ENCODE measurements at places on chromosomes 13 and 19.
A peak's percentile ranks its signal among the peaks of the same experiment; 100 is the strongest.

- DNase-seq = no peak
Observed at GRCh38 chr13:102138635-102139190, 263.1 kb downstream of the FGF14 start.

- no peak for DNase-seq
Observed at GRCh38 chr13:20972731-20973130, 70.2 kb upstream of the XPO4 start.

- no peak for DNase-seq
Observed at GRCh38 chr13:46885018-46885417, 11.8 kb downstream of the HTR2A start.

DNA sequence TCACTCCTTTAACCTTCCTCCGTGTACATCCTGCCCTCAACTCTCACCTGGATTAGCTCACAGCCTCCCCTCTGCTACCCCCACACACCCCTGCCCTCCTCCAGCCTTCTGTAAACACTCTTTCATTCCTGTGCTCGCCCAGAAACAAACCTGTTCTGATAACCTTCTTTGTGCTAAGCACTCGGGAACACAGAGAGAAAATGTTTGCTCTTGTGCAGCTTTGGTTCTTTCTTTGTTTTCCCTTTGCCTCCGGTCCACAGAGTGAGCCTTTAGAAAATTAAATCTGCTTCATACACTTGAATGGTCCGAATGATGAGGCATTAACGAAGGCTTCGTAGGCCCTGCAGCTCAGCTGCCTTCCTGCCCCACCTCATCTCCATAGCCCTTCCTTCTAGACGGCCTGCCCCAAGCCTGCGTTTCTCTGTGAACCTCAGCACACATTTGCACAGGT lies 6.6 kb upstream of the ZDHHC20 start:
- DNase-seq = peak; percentile 68

DNA sequence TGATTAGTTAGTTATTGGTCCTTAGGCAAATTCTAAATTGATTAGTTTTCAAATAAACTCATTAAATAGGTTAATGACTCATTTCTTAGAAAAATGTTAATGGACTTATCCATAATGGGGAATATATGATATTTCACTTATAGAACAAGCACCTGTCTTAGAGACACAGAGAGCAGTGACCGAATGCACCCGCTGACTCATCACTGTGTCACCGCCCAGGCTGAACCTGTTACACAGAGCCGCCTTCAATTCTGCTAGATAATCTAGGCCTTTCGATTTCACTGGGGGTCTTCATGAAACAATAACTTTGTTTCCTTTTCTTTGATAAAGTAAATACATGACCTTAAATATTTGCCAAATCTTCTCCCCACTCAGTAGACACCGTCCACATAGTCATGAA lies 13.1 kb downstream of the IRS2 start:
- DNase-seq = no peak

DNA sequence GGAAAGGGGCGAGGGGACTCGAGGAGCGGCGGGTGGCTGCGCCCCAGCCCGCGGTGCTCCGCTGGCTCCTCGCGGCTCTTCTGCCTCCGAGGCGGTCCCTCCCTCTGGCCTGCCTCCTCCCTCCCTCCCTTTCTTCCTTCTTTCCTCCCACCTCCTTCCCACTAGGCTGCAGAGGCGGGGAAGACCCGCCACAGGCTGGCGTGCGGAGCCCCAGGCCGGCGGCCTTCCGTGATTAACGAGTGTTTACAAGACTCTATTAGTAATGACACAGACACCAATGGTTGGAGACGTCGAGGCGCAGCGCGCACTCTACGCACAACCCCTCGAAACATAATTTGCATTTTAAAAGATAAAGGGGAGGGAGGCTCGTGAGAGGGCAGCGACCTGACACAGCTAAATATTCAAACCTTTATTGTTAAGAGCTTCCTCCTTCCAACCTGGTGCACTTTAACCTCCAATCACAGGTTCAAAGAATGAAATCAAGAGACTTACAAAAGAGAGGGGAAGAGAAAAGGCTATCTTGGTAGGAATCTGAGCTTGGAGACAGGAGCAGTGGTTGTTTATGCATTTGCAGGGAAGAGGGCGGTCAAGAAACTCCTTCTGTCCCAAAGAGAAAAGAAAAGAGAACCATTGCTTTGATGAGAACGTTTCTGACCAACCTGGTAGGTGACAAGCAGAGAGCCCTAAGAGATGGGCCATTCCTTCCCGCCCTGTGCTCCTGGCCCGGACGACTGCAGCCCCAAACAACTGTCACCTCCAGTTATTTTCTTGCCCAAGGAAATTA lies at the start of gene CDX2:
Gene CDX2, minus strand, starts transcription at position 234 of the 784 bp plus-strand sequence. CDS start 309 bp downstream, outside the sequence.
- peak; percentile 51 for DNase-seq

DNA sequence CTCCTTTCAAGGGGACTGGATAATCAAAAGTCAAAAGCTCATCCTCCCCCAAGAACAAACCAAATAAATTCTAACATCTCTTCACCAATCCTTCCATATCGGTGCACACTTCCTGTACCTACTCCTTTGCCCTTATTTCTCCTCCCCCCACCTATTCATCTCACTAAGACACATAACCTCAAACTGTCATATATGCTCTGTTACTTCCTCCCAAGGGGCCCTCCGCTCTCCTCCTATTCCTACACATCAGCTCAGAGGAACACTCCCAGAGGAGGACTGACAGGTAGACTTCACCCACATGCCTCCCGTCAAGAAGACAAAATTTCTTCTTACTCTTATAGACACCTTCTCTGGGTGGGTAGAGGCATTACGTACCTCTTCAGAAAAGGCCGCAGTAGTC lies 48.1 kb downstream of the ZNF93 start:
- DNase-seq = no peak

GRCh38 chr13:104318121-104318520 lies 1251.9 kb upstream of the SLC10A2 start:
- peak; percentile 18 for DNase-seq

- no peak for DNase-seq
Observed at GRCh38 chr13:72316716-72317115, 410.7 kb downstream of the MZT1 start.

DNA sequence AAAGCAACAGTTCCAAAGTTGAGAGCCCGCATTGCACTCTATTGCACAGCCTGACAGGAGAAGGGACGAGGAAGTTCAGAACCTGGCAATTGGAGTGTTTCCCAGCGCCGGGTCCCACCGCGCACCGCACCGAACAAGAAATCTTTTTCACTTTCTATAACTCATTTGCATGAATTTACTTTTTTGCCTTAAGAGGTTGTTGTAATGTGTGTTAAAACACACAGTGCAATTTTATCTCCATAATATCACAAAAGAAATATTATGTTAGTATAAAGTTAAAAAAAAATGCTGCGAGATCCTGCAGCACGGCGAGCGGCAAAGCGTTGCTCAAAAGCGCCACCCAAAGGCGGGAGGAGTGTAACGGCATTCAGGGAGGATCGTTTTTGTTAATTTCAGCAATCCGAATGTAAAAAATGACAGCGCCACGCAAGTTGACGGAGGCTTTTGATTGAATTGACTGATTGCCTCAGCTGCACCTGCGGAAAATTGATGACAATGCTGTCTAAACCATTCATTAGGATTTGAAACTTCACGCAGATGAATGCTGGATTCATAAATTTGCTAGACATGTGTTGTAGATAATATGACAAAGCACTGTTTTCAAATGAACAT lies 303.6 kb upstream of the ZNF507 start:
- peak; percentile 77 for DNase-seq

DNA sequence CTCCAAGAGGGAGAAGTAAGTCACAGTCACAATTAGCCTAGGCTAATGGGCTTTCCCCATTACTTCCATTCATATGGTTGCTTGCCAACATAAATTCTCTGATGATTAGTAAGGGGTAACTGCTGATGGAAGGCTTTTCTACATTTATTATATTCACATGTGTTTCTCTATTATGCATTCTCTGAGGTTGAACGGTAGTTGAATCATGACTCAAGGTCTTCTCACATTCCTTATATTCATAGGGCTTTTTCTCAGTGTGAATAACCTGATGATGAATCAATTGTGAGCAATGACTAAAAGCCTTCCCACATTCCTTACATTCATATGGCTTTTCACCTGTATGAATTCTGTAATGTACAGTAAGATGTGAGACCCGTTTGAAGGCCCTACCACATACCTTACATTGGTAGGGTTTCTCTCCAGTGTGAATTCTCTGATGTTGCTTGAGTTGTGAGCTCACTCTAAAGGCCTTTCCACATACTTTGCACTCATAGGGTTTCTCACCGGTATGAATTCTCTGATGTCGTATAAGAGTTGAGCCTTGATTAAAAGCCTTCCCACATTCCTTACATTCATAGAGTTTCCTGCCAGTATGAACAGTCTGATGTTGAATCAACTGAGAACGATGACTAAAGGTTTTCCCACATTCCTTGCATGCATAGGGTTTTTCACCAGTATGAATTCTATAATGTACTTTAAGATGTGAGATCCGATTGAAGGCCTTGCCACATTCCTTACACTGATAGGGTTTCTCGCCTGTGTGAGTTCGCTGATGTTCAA lies 9.3 kb downstream of the ZNF582 start:
- DNase-seq = no peak

DNA sequence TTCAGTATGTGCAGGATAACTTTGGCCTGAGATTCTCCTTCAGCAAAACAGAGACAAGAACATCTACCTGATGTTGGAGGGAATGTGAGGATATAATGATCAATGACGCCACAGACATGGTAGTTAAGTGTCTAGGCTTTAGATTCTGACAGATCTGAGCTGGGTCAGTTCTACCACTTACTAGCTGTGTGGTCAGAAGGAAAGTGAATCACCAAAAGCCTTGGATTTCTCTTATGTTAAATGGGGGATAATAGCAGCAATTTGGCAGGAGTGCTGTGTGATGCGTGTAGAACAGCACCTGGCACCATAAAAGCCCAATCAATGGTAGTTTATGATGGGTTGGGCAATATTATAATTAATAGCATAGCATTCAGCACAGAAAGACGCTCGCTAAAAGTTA lies 41.7 kb downstream of the RXFP2 start:
- no peak for DNase-seq

DNA sequence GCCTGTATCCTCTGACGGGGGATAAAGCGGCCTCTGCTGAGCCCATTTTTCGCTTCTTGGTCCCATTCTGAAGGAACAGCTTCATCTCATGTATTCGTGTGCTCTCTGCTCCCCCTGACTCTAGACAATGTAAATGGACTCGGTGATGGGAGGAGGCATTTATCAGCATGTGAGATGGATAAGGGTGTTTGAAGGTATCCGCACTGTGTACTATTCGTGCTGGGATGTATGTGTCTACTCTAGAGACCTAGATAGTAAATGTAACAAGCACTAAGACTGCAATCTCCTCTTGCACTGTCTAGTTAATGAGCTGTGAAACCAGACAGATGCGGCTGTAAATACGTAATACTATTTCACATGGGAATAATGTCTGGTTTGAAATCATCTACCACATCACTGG lies 134.6 kb upstream of the ARGLU1 start:
- no peak for DNase-seq

GRCh38 chr19:55109527-55110291 lies 7.7 kb downstream of the PPP1R12C start:
- DNase-seq = no peak

- no peak for DNase-seq
Observed at GRCh38 chr19:16637535-16637934, 9.5 kb upstream of the MED26 start.

- no peak for DNase-seq
Observed at GRCh38 chr13:26476782-26477142, 80.7 kb upstream of the WASF3 start.

DNA sequence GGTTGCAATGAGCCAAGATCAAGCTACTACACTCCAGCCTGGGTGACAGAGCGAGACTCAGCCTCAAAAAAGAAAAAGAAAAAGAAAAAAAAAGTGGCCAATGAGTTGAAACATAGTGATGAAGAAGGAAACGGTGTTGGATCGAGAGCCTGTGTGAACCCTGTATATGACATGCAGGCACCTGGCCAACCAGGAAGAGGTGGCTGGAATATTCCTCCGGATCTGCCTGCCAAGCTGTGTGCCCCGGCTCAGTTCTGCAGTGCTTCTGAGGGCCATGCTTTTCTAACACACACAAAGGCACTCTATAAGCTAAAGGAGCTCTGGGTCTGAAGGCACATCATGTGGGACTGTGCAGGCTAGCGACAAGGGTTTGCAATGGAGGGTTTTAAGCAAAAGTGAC lies 3.7 kb upstream of the ZNF444 start:
- no peak for DNase-seq

DNA sequence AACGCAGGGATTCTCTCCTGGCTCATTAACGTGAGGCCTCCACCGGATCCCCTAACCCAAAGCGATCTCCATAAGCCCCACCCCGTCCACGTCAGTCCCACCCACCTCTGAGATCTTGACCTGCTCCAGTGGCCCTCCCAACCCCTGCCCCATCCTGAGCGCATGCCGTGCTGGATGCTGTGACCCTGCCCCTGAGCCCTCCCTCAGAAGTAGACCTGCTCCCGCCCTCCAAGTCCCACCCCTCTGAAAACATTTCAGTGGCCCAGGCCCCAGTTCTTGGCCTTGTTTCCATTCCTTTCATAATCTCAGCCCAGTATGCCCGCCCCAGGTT lies 19.9 kb downstream of the LMTK3 start:
- DNase-seq = peak; percentile 83

All from neural progenitor cell (in vitro differentiated cells).